ENCODE measurements at places on chromosomes 6 and 20.

GRCh38 chr6:1821513-1822183 is 211.9 kb downstream of the FOXC1 start:
- peak; percentile 84 for DNase-seq

- DNase-seq = no peak
Measured at GRCh38 chr6:137248702-137249101, 29.5 kb upstream of the IFNGR1 start.

DNA sequence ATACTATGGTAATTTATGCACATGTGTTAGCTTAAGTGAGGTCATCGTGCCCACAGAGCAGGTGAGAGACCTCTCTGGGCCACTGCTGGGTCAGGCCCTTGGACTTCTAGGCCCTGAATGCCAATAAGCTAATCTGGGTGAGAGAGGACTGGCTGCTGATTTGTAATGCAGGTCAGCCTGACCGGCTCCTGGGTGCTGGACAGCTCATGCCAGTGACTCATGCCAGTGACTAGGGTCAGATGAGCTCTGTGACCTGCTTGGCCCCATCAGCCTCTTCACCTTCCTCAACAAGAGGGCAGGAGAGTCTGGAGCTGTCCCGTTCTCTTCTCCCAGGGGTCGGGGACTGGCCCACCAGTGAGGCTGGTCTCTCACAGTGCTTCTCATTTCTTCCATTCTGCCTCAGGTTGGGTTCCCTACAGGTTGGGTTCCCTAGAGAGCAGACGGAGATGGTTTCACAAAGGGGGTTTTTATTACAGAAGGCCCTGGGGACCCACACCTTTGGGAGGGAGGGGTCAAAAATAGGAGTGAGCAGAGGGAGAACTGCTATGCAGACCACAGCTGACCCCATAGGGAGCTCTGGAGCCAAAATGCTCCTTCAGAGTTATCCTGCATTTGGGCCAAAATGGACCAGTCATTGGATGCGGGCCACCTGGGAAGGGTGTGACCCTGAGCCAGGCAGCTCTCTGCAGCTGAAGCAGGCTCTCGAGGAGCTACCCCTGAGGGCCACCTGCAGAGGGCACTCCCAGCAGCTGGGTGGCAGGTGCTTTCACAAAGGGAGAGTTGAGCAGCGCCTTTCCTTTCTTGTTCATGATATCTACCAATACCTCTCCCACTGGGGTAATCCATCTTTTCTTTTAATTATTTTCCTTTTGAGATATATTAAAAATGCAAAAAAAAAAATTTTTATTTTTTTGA is 2.2 kb upstream of the OXT start:
- no peak for DNase-seq

- DNase-seq = no peak
Measured at GRCh38 chr6:16743664-16744210, 17.5 kb downstream of the ATXN1 start.

DNA sequence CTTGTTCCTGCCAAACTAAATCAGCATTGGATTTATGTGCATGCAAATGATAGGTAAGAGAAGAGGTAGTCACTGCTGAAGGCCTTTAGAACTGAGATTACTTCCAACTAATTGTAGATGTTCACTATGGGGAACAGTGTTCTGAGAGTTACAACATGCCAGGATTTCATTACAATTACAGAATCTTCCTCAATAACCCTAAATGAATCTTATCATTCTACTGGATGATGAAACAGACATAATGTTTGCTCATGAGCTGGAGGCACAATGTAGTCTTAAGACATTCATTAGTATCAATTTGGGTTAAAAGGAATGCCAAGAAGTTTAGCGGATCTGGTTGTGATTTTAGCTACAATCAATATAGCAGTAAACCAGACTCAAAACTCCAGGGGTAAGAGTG is 248.9 kb upstream of the THEMIS start:
- DNase-seq = no peak

GRCh38 chr6:41647061-41647511 is 8.8 kb downstream of the MDFI start:
- DNase-seq = no peak

- DNase-seq = no peak
Measured at GRCh38 chr20:51014797-51015722, 7.8 kb downstream of the KCNG1 start.

- DNase-seq = no peak
Measured at GRCh38 chr6:76885861-76886301, 577.4 kb downstream of the HTR1B start.

DNA sequence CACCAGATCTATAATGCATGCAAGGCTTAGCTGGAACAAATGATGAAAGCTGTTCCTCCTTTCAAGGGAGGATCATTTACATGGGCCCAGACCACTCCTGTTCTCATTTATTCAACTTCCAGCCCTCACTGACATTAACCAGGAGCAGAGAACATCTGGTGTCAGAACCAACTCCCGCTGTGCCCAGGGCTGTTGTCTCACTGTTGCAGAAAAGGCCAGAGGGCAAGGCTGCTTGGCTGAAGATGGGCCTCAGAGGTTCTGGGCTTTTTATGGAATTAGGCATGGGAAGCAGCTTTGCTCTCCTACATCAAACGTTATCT is 164.2 kb downstream of the GMPR start:
- no peak for DNase-seq

DNA sequence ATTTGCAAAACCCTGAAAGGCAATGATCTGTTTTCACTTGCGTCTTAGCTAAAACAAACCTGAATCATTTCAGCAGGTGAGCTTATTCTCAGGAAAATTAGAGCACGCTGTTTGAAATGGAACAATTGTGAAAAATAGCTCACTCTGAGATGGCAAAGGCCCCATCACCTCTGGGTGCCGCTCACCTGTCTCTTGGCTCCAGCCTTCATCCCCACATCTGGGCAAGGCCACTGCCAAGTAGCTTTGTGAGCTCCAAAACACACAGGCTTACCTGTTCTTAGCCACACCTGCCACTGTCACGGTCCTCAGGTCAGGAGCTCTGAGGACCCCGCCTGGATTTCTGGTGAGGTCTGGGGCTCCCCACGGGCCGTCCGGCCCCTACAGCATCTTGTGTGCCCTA is 66.7 kb downstream of the SMOC2 start:
- no peak for DNase-seq

- no peak for DNase-seq
Measured at GRCh38 chr6:4489538-4489937, 286.7 kb upstream of the CDYL start.

- peak; percentile 45 for DNase-seq
Measured at GRCh38 chr6:24274441-24275083, 83.3 kb downstream of the DCDC2 start.

DNA sequence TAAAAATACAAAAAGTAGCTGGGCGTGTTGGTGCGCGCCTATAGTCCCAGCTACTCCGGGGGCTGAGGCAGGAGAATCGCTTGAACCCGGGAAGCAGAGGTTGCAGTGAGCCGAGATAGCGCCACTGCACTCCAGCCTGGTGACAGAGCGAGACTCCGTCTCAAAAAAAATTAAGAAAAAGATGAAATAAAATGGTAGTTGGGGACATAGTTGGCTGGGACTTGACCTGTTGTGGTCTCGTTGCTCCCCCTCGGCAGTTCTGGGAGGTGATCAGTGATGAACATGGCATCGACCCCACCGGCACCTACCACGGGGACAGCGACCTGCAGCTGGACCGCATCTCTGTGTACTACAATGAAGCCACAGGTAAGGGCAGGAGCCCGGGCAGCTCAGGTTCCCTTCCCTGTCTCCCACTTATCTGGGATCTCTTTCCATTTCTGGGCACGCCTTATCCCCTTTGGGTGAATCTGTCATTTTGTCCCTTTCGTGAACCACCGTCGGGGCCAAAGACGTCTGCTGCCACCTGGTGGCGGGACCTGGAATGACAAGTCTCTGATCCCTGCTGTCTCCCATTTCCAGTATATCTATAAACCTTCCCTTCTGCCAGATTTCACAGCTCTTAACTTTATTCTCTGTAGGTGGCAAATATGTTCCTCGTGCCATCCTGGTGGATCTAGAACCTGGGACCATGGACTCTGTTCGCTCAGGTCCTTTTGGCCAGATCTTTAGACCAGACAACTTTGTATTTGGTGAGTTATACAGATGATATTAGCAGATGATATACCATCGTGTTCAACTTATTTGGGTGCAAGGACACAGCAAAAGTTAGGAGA is 2.3 kb downstream of the TUBB start:
- peak; percentile 43 for DNase-seq

- no peak for DNase-seq
Measured at GRCh38 chr6:25309886-25310285, 30.7 kb downstream of the CARMIL1 start.

DNA sequence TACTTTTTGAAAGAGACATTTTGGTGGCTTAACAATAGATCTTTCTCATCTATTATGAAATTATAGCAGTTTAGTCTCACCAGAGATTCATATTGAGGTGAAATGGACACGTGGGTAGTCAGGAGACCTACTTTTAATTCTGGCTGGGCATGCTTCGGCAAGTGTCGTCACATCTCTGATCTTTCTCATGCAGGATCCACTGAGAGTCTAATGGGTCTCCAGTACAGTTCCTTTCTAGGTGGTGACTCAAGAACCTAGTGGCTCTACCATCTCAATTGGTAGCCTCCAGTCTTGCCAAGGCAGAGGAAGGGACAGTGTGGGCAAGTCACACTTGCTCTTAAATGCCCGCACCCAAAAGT is 94.9 kb downstream of the KCNB1 start:
- DNase-seq = no peak

- no peak for DNase-seq
Measured at GRCh38 chr6:121006024-121006423, 328.3 kb downstream of the TBC1D32 start.

Data from NCI-H2171 (cell line).